ENCODE measurements at places on chromosomes 2 and 18.
A peak's percentile ranks its signal among the peaks of the same experiment; 100 is the strongest.

GRCh38 chr2:5690286-5690685 lies 1.9 kb upstream of the SOX11 start:
- peak; percentile 62 for DNase-seq

- DNase-seq, result no peak
Measured at GRCh38 chr2:178704876-178705275, 102.3 kb downstream of the TTN start.

GRCh38 chr2:147398996-147399395 lies 445.8 kb upstream of the ACVR2A start:
- no peak for DNase-seq

DNA sequence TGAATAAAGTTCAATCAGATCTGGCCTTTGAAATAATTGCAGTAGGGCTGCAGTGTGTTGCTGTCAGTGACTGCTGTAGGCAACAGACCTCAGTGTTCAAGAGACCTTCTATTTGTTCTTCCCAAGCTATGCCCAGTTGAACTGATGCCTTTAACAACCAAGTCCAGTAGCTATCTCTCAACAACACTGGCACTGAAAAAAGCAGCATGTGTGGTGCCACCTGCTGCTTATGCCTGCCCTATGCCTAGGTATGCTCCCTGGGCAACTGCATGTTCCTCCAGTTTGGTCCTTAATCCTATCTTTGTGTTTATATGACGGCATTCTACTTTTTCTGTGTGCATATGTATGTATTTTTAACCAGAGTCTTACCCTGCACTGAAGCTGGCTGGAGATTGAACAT lies 523.9 kb upstream of the MEX3C start:
- no peak for DNase-seq
